ENCODE measurements at places on chromosomes 11 and 22.
A peak's percentile ranks its signal among the peaks of the same experiment; 100 is the strongest.

- no peak for DNase-seq
Observed at GRCh38 chr11:34308913-34309585, 48.8 kb downstream of the ABTB2 start.

GRCh38 chr22:45150139-45150538, 13.6 kb upstream of the NUP50 start:
- DNase-seq: no peak

DNA sequence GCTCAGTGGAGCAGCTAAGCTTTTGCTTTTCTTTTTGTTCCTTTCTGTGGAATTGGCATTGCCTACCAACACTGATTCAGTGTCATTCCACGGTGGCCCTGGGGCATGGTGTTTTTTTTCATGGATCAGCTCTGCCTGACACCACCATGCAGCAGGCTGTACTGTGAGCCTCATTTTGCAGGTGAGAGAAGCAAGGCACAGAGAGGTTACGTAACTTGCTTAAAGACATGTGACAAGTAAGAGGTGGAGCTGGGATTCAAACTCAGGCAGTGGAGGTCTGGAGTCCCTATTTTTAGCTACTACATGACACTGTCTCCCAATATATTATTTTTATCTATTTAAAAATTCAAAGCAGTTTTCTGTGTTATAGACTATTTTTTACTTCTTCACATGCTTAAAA, 44.4 kb downstream of the APOL3 start:
- no peak for DNase-seq

GRCh38 chr22:30313527-30314363, 13.0 kb downstream of the TBC1D10A start:
- DNase-seq: no peak

DNA sequence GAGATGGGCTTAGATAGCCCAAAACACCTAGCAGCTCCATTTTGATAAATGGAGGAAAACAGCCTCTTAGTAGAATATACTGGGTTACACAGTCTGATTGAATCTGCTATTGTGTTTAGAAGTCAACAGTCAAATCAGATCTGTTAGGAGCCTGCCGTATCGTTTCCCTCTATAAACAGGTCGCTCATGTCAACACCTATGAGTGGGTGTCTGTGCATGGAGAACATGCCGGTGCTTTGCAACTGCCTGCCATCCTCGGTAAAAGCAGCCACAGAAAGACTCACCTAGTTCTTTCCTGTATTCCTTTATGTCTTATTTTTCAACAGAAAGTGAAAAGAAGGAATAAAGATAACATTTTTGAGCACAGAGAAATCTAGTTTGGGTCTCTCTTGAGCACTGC, 99.4 kb downstream of the ETS1 start:
- DNase-seq: no peak

GRCh38 chr11:125180413-125181305, 16.1 kb downstream of the PKNOX2 start:
- DNase-seq: no peak

DNA sequence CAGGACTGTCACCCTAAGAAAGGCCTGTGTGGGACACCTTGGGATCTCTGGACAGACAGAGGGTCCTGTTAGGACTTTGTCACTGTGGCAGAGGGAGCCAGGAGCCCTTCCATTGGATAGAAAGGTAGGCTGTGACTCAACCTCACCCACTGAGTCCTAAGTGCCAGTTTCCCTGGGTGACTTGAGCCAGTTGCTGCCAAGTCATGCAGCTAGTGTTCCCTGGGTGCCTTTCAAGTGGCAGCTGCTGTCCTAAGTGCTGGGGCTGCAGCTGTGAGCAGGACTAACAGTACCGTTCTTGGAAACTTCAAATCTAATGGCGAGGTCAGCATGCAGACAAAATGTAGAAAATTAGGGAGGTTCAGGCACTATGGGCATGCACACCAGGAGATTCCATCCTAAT, 393.7 kb downstream of the TMEM135 start:
- DNase-seq: no peak

- DNase-seq: no peak
Observed at GRCh38 chr11:120551191-120551590, 39.6 kb downstream of the GRIK4 start.

DNA sequence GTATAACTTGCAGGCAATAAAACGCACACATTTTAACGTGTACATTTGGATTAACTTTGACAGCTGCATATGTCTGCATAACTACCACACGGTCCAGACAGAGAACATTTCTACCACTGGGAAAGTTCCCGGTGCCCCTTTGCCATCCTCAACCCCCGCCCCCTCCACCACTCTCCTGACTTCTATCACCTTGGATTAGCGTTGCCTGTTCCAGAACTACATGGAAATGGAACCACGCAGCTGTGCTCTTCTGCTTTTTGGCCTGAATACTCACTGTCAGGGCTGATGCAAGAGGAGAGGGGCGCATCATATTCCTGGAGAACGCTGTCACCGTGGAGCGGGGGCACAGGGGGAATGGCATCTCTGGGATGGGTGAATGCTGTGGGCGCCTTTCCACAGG, 62.1 kb downstream of the LRP5 start:
- no peak for DNase-seq

DNA sequence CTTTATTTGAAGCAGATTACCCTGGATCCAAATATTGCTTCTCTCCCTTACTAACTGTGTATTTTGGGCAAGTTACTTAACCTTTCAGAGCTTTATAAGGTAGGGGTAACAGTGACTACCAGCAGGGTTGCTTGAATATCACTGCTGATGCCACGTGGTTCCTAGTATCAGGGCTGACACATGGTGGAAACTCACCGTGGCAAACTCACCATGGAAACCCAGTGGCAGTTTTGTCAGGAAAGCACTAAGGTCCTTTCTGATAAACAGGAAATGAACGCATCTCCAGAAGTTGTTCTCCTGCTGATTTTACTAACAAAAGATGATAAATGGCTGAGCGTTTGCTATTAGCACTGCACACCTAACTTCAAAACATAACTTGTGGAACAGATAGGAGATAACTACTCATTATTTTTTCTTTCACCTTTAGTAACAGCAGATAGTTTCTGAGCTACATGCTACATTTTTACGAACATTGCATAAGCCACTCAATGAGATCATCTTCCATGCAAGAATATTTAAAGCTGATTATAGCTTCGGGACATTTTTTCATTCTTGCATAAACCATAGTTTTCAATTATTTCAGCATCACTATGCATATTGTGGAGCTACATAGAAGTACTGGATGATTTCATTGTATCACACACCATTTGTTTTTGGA, 59.7 kb upstream of the RAG2 start:
- DNase-seq: no peak

GRCh38 chr11:11169715-11170351, 183.2 kb downstream of the CSNK2A3 start:
- no peak for DNase-seq

DNA sequence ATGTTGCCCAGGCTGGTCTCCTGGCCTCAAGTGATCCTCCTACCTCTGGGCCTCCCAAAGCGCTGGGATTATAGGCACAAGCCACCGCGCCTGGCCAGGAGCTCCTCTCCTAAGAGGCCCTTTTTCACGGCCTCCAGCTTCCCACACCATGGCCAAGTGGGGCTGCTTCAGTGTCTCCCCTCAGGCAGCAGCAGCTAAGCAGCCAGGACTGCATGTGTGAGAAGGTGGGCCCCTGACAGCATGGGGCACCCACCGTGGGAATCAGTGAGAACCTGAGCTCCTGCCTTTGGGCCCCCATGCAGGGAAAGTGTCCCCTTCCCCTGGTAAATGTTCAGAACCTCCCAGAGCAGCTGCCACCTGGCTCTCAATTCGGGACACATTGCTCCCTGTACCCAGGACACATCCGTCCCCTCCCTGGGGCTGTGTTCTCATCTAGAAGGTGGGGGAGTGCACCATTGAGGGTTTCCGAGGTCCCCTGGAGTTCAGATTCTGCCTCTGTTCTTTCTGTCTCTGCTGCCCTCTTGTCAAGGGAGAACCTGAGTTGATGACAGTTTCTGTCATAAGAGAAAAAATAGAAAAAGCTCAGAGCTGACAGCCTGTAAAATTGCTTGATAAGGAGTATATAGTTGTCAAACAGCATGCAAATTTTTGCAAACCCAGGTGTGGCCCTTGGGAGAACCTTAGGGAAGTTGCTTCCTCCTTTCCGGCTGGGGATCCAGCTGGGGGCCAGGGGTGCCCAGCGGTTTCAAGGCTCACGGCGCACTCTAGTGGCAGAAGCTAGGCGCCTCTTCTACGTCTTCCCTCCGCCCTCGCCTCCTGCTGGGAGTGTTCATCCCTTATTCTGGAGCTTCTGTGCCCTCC, 29.7 kb downstream of the FAM83F start:
- DNase-seq: peak; percentile 61

DNA sequence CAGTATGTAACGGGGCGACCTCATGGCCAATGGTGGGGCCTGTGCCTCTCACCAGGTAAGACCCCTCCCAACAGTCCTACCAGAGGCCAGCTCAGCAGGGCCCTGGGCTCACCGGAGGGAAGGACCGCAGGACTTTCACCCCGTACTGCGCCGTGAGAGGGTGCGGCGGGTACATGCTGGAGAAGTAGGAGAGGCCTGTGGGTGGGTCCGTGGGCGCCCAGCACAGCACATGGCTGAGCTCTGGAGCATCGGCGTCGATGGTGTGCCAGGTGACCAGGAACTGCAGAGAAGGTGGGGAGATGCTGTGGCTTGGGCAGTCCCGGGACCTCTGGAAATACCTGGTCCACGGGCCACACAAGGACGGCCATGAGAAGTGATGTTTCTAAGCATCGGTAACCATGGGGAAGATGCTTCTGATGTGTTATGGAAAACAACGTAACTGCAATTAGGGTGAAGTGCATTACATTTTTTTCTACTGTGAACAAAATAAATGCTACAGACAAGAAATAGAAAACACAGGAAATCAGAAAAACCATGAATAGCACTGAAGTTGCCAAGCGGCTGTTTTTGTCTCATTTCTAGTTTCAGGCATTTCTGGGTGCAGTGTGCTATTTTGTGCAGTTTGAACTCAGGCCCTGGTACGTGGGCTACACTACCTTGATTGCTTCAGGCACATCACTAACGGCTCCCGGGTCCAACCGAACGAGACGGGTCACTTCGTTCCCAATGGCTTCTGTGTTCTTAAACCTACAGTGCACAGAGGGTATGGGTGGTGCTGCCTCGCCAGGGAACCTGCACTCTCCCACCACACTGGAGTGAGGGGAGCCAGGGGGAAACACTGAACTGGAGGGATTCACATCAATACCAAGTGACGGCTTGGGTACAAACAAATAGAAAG, 46.5 kb upstream of the SERPIND1 start:
- DNase-seq: no peak

DNA sequence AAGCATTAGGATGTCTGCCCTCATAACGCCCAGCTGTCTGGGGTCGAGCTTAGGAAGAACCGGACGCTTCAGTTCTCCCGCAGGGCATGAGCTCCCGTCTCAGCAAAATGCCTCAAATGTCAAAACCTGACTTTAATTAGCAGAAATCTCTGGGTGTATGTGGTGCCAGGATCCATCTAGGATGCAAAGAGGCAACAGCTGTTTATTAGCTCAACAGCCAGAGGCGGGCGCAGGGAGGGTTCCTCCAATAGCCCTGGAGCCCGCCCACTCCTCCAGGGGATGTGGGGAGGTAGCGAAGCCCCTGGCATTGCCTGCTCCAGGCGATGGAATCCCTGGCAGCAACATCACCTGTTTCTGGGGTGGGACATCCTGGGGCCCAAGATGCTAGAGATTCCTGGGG, 39.4 kb upstream of the RTL6 start:
- DNase-seq: no peak

DNA sequence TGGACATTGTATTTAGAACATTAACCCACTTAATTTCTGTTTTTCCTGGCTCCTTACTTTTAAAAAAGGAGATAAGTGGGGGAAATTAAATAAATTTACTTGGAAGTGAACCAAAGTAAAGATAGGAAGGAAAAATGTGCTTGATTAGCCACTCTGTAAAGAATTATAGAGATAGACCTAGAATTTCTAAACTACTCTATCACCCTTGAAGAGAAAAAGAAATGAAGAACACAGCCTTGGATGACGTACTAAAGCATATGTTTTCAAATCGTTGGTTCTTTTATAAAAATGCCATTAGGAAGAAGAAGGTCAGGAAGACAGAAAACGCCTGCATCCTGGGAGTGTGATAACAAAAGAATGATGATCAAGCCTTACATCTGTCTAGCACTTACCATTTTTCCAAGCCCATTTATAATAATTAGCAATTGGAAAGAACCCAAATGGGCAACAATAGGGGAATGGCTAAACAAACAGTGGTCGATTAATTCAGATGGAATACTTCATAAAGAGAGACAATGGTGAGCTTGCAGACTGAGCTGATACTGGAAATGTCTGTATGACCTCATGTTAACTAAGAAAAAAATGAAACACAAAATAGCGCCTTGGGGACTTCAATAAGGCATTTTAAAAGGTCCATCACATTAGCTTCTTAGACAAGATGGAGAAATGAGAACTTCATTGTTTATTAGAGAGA, 81.0 kb upstream of the LRRC55 start:
- DNase-seq: no peak

DNA sequence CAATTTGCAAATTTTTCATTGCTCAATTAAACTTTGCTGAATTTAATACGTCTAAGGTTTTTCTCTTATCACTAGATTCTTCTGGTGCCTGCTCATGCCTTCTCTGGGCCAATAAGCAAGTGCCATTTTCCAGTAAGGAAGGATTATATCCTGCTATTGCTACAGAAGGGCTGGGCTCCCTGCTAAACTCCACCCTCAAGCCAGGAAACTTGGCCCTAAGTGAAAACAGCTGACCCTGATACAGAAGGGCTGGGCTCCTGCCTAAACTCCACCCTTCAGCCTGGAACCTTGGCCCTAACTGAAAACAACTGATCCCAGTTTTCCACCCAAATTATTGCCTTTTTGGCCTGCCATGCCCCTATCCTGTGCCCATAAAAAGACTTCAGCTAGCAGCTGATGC, 385.3 kb downstream of the DYNC2H1 start:
- DNase-seq: no peak

- DNase-seq: no peak
Observed at GRCh38 chr11:107708792-107709191, 3.1 kb downstream of the SLN start.

- DNase-seq: no peak
Observed at GRCh38 chr11:35629914-35630313, 11.7 kb downstream of the FJX1 start.

DNA sequence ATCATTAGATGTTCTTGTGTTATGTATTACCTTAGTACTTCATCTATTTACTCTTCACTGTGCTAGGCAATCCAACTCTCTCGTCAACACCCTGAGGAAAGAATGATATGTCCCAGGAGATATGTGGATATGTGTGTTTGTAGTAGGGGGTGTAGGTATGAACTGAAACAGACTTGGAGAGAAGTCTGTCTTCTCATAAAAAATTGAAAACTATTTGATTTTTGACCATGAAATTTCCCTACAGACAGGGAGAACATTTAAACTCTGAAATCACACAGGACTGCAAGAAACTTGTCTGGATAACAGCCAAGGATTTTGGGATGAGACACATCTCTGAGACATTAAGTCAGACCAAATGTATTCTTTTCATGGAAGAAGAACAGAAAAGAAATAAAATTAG, 967.0 kb upstream of the FAT3 start:
- DNase-seq: no peak

Measured in stimulated activated CD4-positive, alpha-beta T cell treated with anti-CD3 and anti-CD28 coated beads, Interleukin-2, amount 100 ng/mL, for 48 hours (primary cell).